ENCODE measurements at places on chromosomes 6 and 20.

DNA sequence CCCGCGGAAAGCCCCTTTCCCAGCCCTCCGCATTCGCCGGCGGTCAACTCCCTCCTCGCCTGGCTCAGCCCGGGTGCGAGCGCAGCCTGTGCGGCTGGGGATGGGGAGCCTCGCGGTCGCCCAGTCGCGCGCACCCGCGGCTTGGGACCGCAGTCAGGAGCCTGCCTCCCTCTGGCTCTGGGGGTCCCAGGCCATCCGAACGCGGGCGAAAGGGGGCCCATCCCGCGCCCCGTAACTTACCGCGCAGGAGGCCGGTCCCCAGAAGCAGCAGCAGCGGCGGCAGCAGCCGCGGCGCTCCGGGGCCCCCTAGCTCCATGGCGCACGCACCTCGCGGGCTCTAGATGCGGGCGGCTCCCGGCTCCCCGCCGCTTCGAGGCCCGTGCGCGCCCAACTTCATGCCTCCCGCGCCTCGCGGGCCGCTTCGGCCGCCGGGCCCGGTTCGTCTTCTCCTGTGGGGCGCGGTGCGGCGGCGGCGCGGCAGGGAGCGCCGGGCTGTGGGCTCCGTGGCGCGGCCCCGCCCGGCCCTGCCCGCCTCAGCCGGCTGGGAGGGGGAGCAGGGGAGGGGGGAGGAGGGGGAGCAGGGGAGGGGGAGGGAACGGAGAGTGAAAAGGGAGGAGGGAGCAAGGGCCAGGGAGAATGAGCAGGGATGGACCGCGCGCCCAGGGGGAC, at the start of gene CHRNA4:
Gene CHRNA4 (minus strand): TSS at position 500 of the 669 bp plus-strand sequence. CDS start 184 bp downstream, at position 316.
- DNase-seq: no peak

DNA sequence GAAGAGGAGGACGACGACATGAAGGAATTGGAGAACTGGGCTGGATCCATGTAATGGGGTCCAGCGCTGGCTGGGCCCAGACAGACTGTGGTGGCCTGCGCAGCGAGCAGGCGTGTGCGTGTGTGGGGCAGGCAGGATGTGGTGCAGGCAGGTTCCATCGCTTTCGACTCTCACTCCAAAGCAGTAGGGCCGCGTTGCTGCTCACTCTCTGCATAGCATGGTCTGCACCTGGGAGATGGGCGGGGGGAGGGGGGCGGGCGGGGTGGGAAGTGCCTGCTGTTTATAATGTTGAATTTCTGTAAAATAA, 42.3 kb downstream of the CHMP4B start:
- no peak for DNase-seq

DNA sequence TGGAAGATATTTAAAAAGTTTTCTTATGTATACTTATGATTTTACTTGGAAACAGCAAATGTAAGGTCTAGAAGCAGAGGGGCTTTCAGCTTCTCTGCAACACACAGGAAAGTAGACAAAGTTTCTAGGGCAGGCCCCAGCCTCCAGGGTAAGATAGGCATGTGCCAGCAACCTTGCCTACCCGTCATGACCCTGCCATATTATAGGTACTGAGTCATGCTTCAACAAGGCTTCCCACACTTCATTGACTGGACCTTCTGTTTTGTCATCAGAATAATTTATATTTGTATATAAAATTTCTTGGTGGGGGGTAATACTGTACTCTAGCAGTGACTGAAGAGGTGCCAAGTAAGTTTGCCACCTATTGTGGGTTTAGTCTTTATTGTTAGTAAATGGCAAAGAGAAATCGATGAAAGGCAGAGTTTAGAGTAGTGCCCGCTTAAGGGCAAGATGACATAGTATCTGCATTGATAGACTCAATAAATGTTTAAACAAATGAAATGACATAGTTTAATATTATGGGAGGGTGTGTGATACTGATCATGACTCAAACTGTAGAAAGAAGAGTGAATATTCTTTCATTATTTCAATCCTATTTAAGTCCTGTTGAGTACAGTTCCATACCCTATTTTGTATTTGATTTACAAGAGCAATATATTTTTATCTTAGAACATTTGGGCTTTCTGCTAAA, 95.6 kb downstream of the JARID2 start:
- no peak for DNase-seq

GRCh38 chr6:137775720-137776119, 91.3 kb upstream of the TNFAIP3 start:
- DNase-seq: no peak

DNA sequence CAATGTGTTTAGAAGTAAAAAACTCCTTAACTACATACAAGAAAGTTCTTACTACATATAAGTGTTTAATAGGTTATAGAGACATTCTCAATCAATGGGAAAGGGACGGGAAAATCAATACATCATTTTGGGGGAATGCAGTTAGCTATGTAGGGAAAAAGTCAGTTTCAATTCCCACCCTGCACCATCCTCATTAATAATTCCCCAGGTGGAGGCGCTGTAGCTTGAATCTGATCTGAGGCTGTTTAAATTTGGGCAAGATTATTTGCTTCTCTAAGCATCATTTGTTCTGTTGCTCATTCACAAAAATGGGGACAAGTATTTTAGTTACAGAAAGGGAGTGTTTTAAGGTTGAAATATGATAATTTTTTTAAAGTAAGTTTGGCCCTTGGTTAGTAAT, 19.1 kb downstream of the OLIG3 start:
- no peak for DNase-seq

DNA sequence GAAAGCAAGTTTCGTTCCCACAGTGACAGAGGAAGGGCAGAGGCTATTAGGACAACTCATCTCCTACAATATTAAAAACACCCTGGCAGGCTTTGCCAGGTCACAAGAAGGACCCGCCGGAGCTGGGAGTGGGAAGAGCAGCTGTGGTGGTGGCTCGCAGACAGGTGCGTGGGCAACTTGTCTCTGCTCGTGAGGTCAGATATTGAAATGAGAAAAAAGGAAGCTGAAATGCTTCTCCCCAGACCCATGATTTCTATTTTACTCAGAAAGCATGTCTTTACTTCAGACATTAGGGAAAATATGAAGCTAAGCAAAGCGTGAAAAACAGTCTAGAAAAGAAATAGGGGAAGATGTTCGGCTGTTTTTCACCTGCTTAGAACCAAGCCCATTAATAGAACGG, 166.3 kb upstream of the EEF1E1 start:
- no peak for DNase-seq

DNA sequence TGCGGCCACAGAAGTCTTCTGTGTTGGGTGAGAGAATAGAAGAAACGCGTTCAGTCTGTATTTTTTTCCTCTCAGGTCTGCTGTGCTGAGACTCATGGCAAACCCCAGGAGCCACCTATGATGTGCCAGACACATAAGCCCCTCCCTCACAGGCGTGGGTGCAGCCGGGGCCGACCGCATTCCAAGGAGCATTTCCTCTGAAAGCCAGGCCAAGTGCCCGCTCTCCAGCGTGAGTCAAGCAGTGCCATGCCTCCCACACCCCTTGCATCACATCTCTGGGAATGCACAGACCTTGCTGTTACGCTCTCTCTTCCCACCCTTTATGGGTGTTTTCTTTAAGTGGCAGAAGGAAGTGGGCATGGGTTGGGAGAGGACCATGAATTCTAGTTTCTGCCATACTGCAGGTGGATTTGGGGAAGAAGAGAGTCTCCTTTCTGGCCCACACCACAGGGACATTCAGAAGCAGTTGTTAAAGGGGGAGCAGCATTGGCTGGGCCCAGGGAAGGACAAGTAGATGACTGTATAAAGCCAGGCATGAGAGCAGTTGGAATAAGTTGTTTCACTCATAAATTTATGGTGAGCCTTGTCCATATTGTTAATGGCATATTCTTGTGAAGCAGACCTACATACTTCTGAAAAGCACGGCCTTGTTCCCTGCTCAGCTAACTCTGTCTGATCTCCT, 37.1 kb upstream of the TFAP2A start:
- DNase-seq: no peak

- peak; percentile 63 for DNase-seq
Observed at GRCh38 chr20:2521369-2522305, 12.9 kb upstream of the ZNF343 start.

DNA sequence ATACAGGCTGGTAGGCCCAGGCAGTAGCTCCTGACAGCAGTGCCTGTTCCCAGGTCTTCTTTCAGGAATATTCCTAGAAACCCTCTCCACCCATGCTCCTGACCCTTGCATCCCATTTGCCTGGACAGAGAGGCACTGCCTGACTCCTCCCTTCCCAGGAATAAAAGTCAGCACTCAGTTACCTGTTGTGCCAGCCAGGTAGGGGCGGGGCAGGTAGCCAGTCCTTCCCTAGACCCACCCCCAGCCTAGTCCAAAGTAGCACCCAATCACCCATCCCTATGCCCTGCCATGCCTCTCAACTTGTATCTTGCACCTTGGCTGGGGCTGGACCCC, 129.9 kb downstream of the MRPL14 start:
- DNase-seq: no peak

GRCh38 chr6:85911067-85911466, 268.4 kb upstream of the SYNCRIP start:
- no peak for DNase-seq

- DNase-seq: no peak
Observed at GRCh38 chr20:47561603-47562583, 60.2 kb downstream of the NCOA3 start.

DNA sequence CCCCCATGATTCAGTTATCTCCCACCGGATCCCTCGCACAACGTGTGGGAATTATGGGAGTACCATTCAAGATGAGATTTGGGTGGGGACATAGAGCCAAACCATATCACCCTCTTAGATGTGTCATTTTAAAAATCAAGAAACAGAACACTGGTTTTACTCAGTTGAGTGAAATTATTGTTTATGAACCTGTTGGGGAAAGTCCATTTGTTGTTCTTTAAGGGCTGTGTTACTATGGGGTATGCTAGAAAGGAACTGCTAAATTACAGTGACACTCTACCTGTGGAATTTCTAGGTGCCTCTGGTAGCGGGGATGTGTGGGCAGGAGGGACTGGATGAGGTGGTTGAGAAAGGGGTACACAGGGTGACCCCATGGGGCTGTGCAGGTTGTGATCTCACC, 28.9 kb downstream of the STX11 start:
- DNase-seq: peak; percentile 20

DNA sequence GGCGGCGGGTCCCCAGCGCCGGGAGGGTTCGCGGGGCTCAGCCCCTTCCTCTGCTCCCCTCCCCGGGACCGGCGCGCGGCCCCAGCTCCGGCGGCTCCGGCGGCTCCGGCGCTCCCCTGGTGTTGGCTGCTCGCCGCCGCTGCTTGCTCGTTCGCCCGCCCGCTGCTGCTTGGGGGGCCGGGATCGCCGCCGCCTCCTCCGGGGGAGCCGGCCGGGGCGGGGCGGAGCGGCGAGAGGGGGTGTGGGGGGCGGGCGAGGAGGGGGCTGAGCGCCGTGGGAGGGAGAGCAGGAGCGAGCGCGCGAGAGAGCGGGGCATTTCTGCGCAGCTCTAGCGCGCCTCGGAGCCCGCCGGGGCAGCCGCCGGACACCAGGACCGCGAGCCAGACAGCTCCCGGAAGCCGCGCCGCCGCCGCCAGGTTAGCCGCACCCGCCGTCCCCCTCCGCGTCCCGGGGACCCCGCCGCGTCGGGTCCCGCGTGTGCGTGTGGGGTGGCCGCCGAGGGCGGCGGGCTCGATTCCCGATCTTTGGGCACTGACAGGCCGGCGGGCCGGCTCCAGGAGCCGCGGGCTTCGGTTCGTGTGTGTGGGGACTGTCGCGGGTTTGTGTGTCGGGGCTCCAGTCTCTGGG, 62.0 kb upstream of the EPB41L1 start:
- peak; percentile 18 for DNase-seq

- DNase-seq: no peak
Observed at GRCh38 chr20:37759761-37760209, 66.0 kb downstream of the CTNNBL1 start.

DNA sequence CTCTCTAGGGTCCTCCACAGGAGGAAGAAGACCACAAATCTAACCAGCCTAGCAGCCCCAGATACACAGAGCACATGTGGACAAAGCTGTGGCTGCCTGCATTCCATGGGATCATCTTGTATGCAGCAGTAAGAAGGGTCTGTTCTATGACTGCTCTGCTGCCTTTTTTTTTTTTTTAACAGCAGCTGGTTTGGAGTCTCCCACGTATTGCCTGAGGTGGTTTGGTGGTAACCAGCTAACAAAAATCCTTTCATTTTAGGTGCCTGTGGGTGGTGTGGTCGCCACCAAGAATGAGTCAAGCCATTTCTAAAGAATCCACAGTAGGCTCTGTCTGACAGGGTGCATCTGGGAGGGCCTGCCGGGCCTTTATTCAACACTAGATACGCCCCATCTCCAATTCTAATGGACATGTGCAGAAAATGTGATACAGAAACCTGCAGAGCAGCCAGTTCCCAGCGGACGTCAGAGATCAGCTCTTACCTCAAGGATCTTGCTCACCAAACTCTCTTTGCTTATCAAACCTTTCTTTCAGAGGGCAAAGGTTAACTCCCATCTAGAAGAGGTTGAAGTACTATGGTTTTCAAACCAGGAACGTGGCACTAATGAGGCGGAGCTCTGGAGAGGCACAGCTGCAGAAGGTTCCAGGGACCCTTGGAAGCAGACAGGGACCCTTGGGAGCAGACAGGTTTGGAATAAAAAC, 32.0 kb downstream of the GNAS-AS1 start:
- DNase-seq: peak; percentile 73

DNA sequence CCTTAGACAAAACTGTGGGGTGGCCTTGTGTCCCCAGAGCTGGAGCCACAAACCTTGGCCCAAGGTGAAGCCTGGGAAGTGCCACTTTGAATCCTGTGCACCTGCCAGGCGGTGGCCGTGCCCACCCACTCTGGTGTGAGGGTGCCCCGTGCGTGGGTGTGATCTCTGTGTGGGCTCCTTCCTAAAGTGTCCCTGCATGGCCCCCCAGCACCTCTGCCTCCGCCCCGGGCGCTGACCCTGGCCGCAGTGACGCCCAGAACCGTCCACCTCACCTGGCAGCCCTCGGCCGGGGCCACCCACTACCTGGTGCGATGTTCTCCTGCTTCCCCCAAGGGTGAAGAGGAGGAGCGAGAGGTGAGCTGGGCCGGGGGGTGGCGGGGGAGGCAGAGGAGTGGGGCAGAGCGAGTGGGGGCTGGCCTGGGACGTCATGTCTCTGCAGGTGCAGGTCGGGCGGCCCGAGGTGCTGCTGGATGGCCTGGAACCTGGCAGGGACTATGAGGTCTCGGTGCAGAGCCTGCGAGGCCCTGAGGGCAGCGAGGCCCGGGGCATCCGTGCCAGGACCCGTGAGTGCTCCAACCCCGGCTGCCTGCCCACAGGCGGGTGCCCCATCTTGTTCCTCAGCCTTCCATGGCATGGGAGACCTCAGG, 18.3 kb downstream of the COL20A1 start:
- DNase-seq: no peak

All from activated CD4-positive, alpha-beta T cell treated with anti-CD3 and anti-CD28 coated beads, Interleukin-2, amount 50 U/mL, for 48 hours (primary cell).